Mesenchymal stem cell (in vitro differentiated cells and primary cell): ENCODE measurements at places on chromosomes 2 and 18.
A peak's percentile ranks its signal among the peaks of the same experiment; 100 is the strongest.

DNA sequence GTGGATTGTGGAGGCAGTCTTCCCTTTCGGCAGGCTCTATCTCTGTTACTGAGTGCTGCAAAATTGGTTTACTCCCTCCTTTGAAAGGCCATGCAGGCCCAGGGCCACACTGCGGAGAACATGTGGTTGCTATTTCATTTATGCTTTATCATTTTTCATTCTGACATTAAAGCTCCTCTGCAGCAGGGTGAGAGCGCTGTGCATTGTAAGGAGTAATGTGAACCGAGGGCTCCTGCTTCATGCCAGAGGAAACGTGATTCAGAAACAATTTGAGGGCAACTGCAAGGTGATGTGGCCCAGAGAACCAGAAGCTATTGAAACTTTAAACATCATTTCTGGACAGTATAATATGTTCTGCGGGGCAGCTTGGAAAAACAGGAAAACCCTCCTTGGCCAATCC is 341.6 kb upstream of the NT5C1B start:
- H3K27me3 ChIP-seq = no peaks in the 10 kb centered on the region
- DNase-seq = no peak

DNA sequence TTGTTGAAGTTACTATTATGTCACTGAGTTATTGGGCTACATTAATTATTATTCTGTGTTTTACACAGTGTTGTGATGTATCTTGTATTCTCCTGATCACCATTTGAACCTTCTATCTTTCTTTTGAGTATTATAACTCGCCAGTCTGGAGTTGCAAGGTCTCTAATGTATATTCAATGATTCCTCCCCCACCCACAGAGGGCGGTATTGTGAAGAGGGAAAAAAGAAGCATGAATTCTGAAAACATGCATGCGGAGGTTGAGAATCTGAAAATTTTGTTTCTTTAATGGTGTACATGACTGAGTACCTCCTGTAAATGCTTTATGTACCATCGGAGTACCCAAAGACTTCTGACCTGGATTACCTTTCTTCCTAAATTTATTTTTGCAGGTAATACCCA is 266.6 kb downstream of the NR4A2 start:
- no peaks in the 10 kb centered on the region for H3K36me3 ChIP-seq
- H3K27me3 ChIP-seq = no peaks in the 10 kb centered on the region
- no peaks in the 10 kb centered on the region for H3K4me1 ChIP-seq
- no peak overlapping the region for H3K27ac ChIP-seq
- DNase-seq = no peak
- no peak overlapping the region for H3K4me3 ChIP-seq

DNA sequence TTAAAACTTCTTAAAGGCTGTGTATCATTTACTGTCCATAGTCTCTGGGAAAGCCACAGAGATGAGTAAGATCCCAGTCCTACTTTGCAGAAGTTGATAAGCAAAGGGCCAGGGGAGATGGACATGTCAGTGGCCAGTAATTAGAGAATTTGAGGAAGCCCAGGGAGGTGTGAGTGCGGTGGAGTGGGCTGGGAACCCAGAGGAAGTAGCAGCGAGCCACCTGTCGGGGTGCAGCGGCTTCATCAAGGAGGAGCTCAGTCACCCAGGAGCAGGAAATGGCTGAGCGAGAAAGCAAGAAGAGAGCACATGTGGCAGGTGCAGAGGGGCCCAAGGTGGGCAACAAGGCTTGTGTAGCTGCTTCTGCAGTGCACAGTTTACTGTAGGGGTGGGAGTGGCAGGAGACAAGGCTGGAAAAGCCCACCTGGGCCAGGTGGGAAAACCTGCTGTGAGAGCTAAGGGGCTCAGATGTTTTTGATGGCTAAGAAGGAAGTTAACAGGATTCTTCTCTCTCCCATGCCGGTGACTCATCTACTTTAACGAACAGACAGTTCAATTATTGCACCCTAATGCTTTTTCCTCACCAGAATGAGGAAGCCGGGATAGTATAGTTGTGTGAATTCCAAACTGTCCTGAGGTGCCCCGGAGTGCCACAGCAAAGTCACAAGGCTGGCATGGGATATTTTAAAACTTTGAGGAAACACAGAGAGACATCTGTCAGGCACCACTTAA is 34.8 kb upstream of the MGAT5 start:
- peaks cover 5% of the 10 kb centered on the region for H3K4me1 ChIP-seq
- H3K4me3 ChIP-seq = no peak overlapping the region
- peak; percentile 45 for DNase-seq
- no peak overlapping the region for H3K27ac ChIP-seq

DNA sequence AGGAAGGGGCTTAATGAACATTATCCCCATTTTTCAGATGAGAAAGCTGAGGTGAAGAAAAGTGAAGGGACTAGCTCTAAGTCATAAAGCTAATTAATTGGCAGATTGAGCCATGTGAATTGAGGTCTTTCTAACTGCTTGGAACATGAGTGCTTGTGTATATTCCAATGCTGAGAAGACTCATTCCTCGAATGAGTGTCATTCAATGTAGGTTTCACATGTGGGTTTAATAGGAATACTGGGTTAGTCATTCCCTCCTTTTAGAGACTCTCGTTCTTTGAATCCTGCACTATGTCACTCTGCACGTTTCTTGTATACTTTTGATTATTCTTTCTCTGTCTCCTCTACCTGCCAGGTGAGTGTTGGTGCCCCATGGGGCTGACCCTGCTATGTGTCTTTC is 218.2 kb downstream of the HRH4 start:
- H3K27ac ChIP-seq = no peak overlapping the region
- no peaks in the 10 kb centered on the region for H3K4me1 ChIP-seq
- no peaks in the 10 kb centered on the region for H3K36me3 ChIP-seq

DNA sequence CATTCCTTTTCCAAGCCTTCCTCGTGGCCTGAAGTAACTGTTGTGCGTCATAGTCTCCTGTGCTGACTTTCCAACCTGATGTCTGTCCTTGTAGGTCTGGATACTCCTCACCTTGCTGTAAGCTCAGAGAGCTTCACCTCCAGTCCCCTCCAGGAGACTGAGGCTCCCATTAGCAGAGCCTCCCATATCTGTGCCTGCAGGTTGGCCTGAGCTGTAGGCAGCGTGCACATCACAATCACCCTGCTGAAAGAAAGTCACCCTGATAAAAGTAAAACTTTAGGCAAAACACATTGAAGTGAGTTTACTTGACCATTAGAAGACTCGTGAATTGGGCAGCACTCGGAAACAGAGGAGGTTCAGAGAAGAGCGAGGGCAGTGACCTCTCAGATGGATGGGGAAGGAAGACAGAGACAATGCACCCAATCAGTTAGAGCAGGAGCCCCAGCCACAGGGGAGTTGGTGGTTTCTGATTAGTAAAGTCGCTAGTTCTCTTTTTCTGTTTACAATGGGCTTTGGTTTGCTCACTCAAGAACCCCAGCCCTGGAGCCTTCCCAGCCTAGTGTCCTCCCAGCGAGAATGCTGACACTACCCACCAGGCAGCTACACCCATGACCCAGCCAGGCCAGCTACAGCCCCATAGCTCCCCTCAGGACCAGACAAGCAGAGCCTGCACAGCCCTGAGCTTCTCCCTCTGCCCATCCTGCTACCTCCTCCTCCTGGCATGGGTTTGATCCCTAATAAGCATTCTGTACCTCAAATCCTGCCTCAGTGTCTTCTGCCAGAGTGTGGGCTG is 12.1 kb upstream of the TPO start:
- no peaks in the 10 kb centered on the region for H3K27me3 ChIP-seq
- DNase-seq = no peak
- no peaks in the 10 kb centered on the region for H3K36me3 ChIP-seq
- H3K4me3 ChIP-seq = no peak overlapping the region
- no peak overlapping the region for H3K27ac ChIP-seq
